ENCODE measurements at places on chromosomes 7 and 10.

DNA sequence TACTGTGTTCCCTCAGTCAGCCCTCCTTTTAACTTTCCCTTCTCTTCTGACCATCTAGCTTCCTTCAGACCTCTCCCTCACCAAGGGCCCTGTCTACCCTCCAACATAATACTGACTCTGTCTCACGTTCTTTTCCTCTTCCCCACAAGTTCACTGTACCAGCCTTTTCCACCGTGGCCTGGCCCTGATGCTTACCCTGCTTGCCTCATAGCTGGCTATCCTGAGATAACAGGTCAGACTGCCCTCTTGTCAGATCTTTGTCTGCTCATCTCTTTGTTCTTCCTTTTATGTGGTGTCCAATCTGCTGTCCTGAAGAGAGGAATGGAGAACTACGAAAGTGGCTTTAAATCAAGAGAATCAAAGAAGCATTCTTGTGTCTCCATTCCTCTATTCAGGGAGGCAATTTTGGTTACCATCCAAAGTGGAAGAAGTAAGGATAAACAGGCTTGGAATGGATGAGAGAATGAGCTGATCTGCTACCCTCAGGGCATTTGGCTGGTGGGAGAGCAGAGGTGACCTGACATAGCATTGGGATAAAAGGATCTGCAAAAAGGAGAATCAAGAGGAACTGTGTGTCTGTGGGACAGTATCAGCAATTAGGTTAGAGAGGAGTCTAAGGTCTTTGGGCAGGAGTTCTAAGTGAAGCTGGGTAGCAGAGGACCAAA, 8.1 kb downstream of the BTAF1 start:
- no peak for DNase-seq

- no peak for DNase-seq
These were observed 159.2 kb downstream of the RGS10 start for GRCh38 chr10:119383174-119383856.

- no peak for DNase-seq
These were observed 560.9 kb downstream of the SDK1 start for GRCh38 chr7:3861941-3862340.

DNA sequence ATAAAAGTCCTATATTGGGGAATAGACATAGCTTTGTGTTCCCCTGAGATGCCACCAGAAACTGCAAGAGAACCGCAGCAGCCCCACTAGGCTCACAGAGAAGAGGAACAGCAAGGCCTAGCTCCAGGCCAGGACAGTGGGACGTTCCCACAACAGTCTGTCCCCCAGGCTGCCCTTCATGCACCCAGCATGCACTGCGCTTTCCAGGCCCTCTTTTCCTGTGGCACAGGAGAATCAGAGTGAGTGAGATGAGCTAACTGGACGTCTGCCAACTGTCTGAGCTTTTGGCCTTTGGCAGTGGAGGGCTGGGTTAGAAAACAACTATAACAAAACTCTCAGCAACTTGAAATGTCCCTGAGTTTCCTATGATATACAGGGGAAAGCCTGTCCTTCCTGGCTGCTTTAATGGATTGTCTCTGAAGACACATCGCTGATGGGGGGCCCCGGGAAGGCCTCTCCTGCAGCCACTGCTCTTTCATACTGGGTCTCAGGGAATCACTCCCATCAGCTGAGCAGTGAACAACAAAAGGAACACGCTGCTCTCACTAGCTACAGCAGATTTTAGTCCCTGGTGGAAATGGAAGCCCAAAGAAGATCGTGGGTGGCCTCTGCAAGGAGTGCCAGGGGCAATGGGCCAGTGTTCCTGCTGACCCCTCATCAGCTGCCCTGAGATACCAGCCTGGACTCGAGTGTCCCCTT, 53.5 kb downstream of the PODXL start:
- DNase-seq, result no peak

GRCh38 chr7:32631021-32631420, 135.7 kb downstream of the AVL9 start:
- no peak for DNase-seq

- no peak for DNase-seq
These were observed 162.3 kb upstream of the MTPN start for GRCh38 chr7:136139417-136139816.

- no peak for DNase-seq
These were observed 101.7 kb downstream of the LMBR1 start for GRCh38 chr7:156791241-156791640.

DNA sequence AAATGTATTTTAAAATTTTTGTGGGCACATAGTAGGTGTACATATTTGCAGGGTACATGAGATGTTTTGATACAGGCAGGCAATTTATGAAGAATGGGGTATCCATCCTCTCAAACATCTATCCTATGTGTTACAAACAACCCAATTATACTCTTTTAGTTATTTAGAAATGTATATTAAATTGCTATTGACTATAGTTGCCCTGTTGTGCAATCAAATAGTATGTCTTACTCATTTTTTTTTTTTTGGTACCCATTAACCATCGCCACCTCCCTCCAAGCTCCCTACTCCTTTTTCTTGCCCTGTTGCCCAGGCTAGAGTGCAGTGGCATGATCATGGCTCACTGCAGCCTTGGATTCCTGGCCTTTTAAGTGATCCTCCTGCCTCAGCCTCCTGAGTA, 128.1 kb downstream of the BAMBI start:
- DNase-seq, result no peak

DNA sequence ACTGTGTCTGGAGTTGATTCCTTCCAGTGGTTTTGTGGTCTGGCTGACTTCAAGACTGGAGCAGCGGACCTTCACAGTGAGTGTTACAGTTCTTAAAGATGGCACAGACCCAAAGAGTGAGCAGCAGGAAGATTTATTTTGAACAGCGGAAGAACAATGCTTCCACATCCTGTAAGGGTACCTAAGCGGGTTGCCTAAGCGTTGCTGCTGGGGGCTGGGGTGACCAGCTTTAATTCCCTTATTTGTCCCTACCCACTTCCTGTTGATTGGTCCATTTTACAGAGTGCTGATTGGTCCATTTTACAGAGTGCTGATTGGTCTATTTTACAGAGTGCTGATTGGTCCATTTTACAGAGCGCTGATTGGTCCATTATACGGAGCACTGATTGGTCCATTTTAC, 13.2 kb downstream of the AKR1B15 start:
- no peak for DNase-seq

DNA sequence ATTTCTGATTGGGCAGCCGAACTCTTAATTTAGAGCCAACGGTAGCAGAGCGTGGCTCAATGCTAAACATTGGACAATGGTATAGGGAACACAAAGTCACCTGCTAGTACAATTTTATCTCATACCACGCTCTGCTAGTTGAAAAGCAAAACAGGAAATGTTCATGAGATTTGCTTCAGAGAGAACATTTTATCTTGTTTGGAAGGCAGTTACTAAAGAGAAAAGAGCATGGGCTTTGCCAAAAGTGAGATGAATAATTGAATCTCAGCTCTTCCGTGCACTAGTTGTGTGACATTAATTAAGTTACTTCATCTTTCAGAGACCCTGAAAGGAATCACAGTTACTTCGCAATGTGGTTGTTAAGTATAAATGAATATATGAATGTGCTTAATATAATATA, 161.5 kb upstream of the FAM13C start:
- DNase-seq, result no peak

GRCh38 chr7:135210888-135211178, 493 bp downstream of the WDR91 start:
- no peak for DNase-seq

DNA sequence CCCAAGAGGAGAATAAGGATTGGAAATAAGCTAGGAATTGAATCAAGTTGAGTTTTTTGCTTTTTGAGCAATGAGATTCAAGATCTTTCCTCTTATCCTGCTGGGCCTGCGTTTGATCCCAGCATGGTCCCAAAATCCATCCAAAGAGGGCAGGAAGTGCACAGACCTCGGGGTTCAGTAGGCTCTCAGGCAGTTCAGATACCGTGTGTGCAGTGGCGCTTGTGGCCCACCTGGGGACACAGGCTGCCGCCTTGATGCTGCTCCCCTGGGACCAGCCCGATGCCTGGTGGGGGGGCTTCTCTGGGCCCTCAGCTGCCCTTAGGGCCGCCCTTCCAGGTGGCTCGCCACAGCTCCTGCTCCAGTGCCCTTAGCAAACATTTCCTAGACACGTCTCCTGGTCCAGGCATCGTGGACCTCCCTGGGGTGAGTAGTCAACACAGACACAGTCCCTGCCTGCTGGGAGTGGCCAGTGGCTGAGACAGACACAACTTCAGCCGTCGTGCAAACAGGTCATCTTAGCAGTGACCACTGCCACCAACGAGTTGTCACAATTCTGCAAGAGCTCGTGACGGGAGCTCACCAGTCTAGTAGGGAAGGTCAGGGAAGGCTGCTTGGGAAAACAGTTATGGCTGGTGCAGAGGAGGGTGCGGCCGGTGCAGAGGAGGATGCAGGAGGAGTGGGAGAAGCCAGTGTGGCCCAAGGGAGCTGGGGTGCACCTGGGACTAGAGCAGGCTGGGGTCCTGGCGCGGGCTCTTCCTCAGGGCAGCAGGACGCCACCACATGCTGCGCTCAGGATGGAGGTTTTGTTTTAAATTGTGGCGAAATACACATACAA, 21.7 kb upstream of the JAKMIP3 start:
- DNase-seq, result no peak

All from stimulated activated CD8-positive, alpha-beta memory T cell treated with anti-CD3 and anti-CD28 coated beads, Interleukin-4, amount 100 ng/mL, for 1 hour (primary cell).